ENCODE measurements at places on chromosomes 13 and 19.

GRCh38 chr13:90039516-90039915 lies 1308.0 kb upstream of the MIR17HG start:
- no peak for DNase-seq

GRCh38 chr13:46181840-46182490 lies at the start of gene LCP1:
Gene LCP1 (minus strand): TSS chr13:46182177. CDS start chr13:46159662, 22,515 bp downstream.
- no peak for DNase-seq

DNA sequence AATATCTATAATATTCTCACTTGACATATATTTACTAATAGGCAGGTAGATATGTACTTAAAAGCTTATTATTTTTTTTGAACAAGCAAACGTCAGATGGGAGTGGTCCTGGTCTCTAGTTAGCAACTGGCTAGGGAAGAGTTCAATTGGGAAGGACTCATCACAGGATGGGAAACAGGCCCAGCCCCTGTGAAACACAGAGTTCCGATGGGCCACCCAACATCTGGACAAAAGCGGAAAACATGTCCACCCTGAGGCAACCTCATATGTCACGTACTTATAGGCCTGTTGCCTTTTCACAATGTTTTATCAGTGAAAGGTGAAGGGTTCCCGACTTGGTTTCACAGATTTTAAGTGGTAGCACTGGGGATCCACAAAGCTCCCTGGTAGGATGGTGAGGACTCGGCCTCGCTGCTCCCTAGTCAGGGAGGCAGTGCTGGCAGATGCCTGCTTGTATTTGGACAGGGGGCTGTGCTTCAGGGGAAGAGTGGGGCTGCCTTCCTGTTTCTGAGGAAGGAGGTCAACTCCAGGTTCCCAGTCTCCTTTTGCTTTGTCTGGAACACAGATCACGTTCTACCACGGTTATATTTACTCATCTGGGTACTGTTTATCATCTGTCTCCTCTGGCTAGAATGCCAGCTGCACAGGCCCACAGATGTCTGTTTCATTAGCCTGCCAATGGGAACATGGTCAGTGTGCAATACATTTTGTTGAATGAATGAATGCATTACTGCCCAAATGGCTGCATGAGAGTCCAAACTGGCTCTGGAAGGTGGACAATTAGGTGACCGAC lies 49.4 kb upstream of the SLC15A1 start:
- DNase-seq, result no peak

DNA sequence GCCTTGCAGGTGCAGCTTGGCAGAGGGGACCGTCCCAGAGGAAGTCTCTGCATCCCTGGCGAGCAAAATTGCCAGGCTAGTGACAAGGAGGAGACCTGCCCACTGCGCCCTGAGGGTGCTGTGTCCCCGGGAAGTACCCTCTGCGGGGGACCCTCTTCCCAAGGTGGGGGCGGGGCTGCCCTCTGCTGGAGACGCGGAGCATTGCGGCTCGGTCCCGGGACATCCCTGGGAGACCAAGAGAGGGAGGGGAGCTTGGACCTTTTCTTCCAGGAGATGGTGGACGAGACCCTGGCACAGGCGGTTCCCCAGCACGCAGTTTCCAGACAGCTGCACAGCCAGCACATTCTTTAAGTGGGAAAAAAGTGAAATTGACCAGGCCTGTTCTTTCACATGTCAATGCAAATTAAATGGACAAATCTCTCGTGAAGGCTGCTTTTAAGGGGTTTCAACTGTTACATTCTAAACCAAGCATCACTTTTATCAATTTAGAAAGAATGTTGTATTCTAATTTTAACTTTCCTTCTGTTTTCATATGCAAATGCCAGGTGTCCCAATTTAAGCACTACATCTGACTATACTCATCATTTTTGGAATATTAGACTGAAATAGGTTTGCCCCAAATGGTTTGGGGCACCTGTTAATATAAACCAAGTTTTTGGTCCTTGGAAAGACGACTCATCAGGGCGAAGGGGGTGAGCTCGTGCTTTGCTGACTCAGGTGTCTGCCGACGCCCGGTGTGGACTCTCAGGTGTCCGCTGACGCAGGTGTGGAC lies 60.7 kb downstream of the MCF2L start:
- no peak for DNase-seq

GRCh38 chr19:41187884-41188279 lies 5.1 kb upstream of the CYP2S1 start:
- DNase-seq, result no peak

- no peak for DNase-seq
Observed at GRCh38 chr19:3608079-3608641, 1.5 kb upstream of the TBXA2R start.

DNA sequence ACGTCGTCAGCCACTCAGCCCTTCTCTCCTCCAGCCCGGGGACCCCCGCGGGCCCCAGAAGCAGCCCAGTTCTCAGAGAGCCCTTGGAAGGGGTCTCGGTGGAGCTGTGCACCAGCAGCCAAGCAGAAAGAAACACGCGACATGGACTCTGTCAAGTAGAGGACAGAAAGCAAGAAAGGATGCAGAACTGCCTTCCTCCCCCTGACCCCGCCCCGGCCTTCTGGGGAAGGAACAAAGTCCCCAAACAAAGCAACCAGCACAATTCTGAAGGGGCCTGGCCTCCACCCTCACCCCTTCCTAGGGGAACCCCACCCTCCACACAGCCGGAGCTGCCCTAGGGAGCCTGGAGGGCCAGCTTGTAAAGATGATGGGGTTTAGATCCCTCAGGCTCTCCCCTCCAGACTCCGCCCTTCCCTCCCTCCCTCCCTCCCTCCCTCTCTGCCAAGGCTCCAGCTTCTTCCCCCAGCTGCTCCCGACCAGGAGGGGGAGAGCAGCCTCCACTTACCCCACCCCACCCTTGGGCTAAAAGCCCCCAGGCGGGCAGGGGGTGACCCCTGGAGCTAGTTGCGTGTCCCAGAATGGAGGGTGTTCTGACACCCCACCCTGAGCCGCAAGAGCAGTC lies 7.8 kb downstream of the LYL1 start:
- DNase-seq, result no peak

DNA sequence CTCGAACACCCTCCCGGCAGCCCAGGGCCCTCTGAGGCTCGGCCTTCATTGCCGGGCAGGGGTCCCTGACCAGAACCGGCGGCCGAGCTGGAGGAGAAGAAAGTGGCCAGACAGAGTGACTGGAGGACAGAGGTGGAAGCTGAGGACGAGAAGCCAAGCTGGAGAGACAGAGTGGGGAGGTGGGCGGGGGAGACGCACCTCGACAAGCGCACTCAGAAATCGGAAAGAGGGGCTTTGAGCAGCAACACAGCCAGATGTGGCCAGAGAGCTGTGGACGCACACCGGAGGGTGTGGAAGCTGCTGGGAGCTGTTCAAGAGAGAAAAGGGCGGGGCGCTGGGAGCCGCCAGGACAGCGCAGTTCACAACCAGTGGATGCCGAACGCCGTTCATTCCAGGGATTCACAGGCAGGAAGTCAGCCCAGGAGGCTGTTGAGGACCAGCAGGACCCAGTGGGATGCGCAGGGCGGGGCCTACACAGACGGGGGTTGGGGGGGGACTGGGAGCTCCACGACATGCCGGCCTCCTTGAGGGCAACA lies 28.2 kb upstream of the C13orf46 start:
- no peak for DNase-seq

DNA sequence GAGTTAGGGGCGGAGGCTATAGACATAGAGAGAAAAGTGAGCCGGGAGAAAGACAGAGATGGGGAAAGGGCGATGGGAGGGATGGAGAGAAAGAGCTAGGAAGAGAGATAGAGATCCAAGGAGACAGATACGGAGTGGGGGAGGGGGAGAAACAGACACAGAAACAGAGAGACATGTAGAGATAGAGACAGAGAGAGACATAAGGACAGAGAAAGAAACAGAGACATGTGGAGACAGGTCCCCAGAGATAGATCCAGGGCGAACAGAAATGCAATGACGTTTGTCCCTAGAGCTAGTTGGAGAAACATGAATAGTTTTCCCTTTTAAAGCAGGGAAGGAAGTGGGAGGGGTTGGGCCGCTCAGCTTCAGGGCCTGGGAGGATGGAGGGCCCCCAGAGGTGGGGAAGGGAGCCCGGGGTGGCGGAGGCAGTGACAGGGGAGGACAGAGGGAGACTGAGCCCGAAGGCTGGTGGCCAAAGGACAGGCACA lies 4.6 kb downstream of the PPP1R14A start:
- no peak for DNase-seq
